ENCODE measurements at places on chromosomes 5 and 9.

DNA sequence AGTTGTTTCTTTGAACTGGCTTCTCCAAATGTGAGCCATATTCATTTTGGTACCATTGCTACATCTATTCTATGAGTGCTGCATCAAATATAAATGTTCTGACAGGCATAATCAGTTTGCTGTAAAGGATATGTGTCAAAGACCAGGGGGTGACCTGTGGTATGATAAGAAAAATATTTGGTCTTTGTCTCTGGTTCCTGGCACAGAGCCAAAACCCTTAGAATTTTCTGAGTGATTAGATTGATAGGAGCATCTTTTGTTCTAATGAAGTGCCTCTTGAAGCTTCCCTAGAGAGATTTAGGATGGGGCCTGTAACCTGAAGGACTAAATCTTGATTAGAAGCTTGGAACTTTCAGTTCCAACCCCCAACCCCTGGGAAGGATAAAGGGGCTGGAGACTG is 256.3 kb downstream of the NNT start:
- no peak for DNase-seq

- DNase-seq = no peak
These were observed 1.5 kb downstream of the PIP5K1B start for GRCh38 chr9:68706363-68707201.

DNA sequence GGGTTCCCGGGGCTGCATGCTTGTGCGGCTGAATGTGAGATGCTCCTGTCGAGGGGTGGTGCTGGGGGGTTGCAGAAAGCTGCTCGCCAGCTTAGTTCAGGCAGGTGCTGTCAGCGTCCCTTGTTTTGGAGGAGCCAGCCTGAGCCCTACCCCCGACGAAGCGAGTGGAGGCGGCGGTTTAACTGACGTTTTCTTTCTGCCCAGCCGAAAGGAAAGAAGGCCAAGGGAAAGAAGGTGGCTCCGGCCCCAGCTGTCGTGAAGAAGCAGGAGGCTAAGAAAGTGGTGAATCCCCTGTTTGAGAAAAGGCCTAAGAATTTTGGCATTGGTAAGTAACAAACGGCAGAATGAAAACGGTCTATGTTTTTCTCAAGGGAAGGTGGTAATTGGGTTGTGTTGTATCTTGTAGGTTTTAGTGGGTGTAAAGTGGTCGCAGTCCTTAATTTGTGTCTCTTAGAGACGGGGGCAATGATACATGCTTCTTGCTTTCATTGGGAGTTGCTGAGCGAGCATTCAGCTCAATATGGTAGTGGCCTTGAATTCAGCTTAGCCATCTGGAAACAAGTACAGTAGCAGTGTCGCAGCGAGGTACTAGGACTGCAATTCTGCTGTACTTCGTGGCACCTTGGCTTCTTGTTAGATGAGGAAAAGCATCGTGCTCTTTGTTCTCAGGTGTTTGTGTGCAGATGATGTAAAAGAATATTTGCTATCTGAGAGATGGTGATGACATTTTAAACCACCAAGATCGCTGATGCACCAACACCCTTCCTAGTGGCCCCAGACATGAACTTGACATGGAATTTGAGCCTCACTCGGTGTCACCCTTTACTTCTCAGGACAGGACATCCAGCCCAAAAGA is 928 bp downstream of the RPL7A start:
- DNase-seq = peak; percentile 49

GRCh38 chr9:97487107-97487506 is 14.4 kb upstream of the TMOD1 start:
- no peak for DNase-seq

DNA sequence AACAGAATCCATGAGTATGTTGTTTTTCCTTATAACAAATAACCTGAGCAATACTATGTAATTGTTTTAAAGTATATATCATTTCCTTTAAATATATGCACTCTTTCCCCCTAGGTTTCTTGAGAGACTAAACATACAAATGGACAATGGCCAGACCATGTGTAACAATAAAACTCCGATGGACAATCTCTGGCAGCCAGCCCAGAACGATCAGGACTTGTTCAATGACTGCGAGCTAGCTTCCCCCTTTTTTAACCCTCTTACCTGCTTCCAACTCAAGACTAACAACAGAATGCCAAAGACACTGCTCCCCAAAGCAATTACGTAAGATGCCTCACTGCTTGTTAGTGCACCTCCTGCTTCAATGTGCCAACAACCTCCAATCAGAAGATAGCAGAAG is 94.9 kb downstream of the HTR4 start:
- DNase-seq = no peak

DNA sequence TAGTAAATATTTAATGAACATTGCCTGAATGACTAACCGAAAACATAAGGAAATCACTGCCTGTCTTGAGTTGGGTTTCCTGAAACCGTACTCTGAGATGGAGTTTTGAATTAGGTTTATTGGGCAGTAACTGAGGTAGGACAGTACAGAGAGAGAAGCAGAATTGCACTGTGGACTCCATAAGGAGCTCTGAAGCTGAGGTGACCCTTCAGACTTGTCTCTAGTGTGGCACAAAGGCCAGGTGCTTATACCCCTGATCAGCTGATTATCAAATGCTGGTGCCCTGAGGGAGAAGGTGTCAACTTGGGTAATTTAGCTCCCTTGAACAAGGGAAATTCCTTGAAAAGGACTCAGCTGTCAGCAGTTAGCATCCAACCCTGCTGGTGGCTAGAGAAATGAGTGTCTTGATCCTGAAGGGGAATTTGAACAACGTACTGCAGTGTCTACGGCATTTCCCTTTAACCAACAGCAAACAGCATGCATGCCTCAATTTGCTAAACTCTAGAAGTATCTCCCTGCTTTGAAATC is 135.0 kb upstream of the SMARCA2 start:
- DNase-seq = no peak

GRCh38 chr9:113393281-113393680 is 7.8 kb downstream of the ALAD start:
- DNase-seq = no peak

- DNase-seq = no peak
These were observed 315.0 kb upstream of the TLE4 start for GRCh38 chr9:79256691-79257213.

DNA sequence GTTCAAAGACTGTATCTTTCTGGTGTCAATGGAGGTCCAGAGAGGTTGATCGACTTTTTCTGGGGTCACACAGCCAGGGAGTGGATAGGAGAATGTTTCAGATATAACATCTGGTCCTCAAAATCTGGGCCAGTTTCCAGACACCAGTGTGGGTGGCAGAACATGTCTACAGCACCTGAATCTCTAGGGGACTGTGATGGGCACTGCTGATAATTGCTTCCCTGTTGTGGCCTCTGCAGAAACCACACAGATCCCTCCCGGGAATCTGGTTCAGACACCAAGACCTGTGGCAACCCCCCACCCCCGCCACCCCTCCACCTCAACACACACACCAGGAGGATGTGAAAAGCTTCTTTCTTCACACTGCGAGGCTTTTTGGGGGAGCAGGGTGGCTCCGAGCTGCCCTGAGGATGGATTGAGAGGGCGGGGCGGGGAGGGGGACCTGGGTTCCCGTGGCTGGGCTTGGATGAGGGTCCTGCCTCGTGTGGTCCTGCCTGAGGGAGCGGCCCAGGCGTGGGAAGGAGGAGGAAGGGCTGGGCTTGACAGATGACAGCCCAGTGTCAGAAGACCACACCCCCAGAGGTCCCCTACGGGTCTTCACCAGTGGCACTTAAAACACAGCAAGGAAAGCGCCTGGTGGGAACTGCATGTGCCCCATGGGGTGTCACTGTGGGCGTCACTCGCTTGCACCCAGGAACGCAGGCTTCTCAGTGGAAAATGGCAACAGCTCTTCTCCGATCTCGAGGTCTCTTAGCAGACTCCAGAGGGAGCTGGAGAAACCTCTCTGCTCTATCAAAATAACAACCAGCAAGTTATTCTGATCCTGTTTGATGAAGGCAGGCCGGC is 55.2 kb downstream of the TRIP13 start:
- DNase-seq = no peak

GRCh38 chr9:131145245-131145644 is 19.9 kb downstream of the NUP214 start:
- DNase-seq = no peak

DNA sequence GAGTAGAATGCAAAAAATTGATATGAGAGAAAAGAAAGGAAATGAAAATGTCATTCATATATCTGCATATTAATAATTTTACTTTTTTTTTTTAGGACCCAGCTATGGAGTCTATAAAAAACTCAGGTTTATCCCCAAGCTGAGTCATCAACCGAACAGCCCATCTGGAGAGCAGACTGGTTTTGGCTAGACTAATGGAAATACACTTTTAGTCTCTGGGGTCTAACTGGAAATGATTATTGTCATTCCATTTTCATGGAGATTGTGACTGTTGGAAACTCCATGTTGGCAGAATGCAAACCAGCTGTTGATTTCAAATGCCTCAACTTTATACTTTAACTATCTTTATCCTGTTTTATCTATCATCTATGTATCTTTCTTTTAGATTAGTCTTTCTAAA is 28.7 kb downstream of the ANXA1 start:
- no peak for DNase-seq

- no peak for DNase-seq
These were observed 140.5 kb downstream of the SLIT3 start for GRCh38 chr5:169160405-169160901.

- DNase-seq = no peak
These were observed 252.8 kb downstream of the ROR2 start for GRCh38 chr9:91697201-91697600.

GRCh38 chr5:36237751-36238150 is 4.0 kb downstream of the NADK2 start:
- no peak for DNase-seq

- DNase-seq = peak; percentile 87
These were observed 118.3 kb downstream of the SYK start for GRCh38 chr9:90919883-90920282.

- DNase-seq = peak; percentile 94
These were observed 12.8 kb upstream of the RALGDS start for GRCh38 chr9:133133681-133134387.

DNA sequence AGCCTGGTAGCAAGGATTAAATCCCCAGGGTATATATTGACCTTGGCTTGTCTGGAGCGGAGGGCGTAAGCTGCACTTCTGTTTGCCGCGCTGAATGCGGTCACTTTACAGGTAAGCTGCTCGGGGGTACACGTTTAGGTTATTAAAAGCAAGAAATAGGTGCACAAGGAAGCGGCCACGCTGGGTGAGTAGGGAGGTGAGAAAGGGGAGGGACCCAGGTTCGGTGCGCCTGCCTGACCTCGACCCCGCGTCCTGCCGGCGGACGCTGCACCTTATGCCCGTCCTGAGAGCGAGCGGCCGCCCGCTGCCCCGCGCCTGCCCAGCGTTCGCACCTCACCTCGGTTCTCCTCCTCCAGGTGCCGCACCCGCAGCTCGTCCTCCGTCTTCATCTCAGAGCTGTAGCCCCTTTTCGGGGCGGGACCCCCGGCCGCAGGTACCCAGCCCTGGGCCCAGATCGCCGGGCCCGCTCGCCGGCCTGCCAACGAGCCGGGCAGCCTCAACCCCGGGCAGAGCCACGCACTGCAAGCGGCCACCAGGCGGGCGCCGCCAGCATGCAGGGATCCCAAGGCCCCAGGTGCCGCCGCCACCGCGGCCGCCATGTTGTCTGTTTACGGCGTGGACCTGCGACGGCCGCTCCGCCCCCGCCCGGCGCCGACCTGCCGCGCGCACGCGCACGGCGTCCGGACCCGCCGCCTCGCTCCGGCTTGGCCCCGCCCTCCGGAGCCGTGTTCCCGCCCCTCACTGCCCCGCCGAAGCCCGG is at the start of gene AUH:
AUH (minus strand) TSS at position 628 of the 760 bp plus-strand sequence; CDS start at position 599, 29 bp downstream.
- DNase-seq = peak; percentile 86

DNA sequence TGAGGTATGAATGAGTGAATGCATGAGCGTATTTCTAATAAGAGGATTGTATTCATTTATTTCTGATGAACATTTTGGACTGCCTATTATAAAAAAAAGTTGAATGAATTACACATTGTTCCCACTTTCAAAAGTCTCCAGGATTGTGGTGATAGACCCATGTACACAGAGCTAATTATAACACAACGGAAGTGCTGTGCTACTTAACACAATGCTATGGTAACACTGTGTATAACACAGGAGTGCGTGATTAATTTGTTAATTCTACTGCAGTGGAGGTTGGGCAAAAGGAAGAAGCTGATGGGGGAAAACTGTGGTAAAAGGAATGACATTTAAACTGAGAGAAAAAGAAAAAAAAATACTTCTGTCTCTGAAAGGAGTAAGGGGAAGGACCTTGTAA is 147.8 kb upstream of the MEF2C start:
- no peak for DNase-seq

DNA sequence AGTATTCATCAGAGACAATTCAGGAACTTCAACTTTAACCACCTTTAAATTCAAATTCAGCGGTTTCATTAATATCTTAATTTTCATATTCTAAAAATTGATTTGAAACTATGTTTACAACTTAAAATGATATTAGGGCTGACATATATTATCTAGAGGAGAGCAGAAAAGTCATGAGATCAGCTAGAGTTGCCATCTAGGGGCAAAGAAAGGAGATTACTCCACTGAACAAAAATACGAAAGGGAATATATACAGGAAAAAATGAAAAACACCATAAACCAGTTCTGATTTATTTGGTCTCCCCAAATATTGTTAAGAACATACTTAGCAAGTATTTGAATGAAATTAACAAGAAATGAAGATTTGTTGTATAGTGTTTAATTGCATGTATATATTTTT is 946.3 kb downstream of the DTWD2 start:
- DNase-seq = no peak

DNA sequence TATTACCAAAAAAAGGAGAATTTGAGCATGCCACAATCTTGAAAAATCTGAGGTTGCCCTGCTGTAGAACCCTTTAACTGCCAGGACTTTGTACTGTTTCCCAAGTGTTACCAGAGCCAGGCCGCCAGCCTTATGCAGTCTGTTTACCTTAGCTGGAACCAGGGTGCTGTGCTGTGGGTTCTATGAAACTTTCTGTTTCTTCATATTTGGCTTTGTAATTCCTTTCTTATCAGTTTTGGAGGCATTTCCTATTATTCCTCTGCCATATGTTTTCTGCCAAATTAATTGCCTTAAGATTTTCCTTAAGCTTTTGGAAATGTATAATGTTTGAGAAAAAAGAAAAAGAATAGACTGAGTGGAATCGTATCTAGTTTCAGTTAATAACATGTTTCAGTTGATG is 2.1 kb downstream of the S1PR3 start:
- no peak for DNase-seq

- no peak for DNase-seq
These were observed 499.5 kb upstream of the KLF4 start for GRCh38 chr9:107989099-107989498.

DNA sequence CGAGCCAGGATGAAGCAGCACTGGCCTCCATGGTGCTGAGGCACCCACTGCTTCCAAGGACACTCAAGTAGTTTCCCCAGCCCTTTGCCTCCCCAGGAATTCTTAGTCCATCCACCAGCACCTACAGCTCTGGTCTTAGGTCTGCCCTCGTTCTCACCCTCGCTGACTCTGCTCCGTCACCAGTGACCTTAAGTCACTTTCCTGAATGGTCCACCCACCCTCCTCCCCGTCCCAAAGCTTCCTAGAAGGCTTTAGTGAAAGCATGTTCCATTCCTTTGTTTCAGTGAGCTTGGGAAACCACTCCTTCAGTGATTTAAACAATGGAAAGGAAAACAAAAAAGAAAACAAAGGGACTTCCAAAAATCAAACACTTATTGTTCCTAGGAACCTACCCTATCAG is 54.6 kb upstream of the MAP3K1 start:
- DNase-seq = no peak

GRCh38 chr5:68734781-68735180 is 359.0 kb upstream of the SLC30A5 start:
- DNase-seq = no peak
